Gastrocnemius medialis (tissue), 4 donors: ENCODE measurements at places on chromosomes 4 and X.
A peak's percentile ranks its signal among the peaks of the same experiment; 100 is the strongest.

- no peak for DNase-seq
These were observed 37.3 kb downstream of the ARHGAP6 start for GRCh38 chrX:11628399-11628798.

DNA sequence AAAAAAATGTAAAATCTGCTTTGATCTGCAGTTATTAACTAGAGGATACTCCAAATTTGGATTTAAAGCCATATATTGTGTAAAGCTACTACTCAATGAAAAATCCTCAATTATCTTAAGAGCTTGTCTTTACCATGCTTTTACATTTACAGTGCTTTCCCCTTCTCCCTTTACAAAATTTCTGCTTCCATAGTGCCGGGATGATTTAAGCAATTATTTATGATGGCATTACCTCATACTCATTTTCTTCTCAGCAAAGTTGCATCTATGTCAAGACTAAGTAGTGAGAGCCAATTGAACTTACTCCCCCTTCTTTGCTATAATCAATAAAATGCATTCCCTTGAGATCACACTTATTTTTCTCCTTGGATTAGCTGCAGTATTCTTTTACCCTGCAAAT lies 505.4 kb upstream of the AGA start:
- DNase-seq, result no peak

DNA sequence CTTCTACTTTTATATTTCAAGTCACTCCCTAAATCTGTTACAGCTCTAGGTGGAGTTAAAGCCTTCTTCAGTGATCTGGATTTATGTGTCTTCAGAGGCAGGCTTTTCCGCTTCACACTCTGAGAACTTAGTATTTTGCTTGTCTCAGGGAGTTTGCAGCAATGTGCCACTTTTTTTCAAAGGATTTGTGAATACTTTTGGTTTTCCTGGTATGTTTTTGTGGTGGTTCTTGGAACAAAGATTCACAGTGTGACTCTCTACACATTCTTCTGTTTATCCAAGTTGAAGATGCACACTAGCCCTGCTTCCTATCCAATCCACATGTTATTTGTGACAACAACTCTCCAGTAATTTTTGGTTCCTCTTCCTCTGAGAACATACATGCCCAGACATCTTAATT lies 1253.7 kb downstream of the TECRL start:
- no peak for DNase-seq

DNA sequence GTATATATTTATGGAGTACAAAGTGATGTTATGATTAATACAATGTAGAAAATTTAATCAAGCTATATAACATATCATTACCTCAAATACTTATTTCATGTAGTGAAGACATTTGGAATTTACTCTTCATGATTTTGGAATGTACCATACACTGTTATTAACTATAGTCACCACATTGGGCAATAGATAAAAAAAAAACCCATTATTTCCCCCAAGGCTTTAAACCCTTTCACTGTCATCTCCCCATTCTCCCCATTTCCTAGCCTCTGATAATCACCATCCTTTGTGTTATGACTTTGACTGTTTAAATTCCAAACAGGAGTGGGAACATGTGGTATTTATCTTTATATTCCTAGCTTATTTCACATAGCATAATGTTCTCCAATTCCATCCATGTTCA lies 2189.1 kb upstream of the AGA start:
- no peak for DNase-seq

- DNase-seq, result no peak
These were observed 35.7 kb upstream of the PDE5A start for GRCh38 chr4:119664168-119664907.

DNA sequence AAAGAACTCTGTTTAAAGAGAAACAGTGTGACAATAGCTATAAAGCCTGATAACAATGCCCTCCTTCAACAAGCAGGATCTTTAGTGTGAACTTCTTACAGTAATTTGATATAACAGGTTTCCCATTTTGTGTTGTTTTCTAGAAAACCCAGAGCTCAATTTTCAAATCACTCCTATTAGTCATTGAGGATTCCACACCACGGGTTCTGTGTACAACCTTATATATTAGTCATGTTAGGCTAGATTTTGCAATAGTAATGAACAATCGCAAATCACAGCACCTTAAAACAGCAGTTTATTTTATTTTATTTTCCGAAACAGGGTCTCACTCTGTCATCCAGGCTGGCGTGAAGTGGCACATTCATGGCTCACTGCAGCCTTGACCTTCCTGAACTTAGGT lies 1020.9 kb upstream of the INTU start:
- no peak for DNase-seq

DNA sequence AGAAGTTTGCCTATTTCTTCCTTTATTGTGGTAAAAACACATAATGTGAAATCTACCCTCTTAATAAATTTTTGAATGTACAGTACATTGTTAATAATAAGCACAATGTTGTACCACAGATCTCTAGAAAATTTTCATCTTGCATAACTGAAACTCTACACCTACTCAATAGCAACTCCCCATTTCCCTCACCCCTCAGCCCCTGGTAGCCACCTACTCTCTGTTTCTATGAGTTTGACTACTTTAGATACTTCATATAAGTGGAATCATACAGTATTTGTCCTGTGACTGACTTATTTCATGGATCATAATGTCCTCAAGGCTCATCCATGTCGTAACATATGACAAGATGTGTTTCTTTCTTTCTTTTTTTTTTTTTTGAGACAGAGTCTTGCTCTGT lies 446.4 kb downstream of the RPA4 start:
- DNase-seq, result no peak

GRCh38 chr4:104334410-104334809 lies 160.3 kb downstream of the CXXC4 start:
- DNase-seq, result no peak

GRCh38 chrX:20063716-20064351 lies 52.9 kb downstream of the MAP7D2 start:
- no peak for DNase-seq

DNA sequence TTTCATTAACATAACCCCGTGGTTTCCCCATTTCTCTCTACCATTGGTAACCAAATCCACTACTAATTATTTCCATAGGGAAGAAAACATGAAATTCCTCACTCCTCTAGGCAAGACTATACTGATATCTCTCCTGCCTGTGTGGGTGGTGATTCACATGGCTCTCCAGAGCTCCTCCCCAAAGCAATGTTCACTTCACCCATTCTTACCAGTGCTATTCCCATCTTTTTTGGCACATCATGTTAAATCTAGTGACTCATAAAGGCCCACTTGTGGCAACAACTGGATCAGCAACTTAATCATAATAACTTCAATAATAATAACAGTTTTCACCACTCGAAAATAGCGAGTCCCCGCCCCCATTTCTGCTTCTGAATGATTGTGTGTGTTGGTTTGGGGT lies 6.1 kb upstream of the HCCS start:
- DNase-seq, result no peak

DNA sequence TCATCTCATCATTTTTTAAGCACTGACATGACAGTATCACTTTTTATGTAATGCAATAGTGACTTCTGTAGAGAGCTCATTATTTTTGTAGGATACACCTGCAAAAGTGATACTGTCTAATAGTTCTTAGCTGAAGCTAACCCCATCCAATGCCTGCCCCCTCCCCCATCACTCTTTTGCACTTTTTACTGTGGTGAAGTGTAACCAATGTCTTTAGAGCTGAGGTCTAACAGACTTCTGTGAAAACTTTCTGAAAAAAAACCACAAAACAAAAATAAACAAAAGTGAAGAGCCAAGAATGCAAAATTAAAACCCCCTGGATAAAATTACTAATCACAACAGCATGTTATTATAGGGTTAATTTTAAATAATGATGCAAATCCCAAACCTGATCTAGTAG lies 301.1 kb downstream of the ANK2 start:
- DNase-seq, result no peak

GRCh38 chr4:37666625-37667071 lies 19.5 kb downstream of the RELL1 start:
- peak; percentile 75 for DNase-seq

DNA sequence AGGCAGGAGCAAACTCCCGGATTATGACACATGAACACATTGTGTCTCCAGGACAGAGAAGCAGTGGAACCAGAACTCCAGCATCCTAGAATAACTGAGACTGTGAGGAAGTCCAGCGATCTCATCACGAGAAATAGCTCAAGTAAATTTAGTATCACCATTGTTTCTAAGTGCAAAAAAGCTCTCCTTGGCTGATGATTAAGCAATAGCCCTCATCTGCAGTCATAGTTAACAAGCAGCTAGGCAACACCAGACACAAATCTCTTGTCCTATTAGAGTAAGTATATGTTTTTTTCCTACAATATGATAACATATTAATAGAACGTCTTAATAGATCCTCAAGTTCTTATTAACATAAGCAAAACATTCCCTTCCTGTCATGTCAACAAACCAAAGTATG lies 2.4 kb upstream of the CFAP299 start:
- DNase-seq, result no peak

- no peak for DNase-seq
These were observed 1087.4 kb upstream of the SLIT2 start for GRCh38 chr4:19164334-19164733.

- no peak for DNase-seq
These were observed 75.0 kb downstream of the PTTG2 start for GRCh38 chr4:38034986-38035882.

- DNase-seq, result no peak
These were observed 27.2 kb upstream of the SLC34A2 start for GRCh38 chr4:25628451-25628850.

- DNase-seq, result peak; percentile 28
These were observed 71.0 kb downstream of the PJA1 start for GRCh38 chrX:69093960-69094871.

DNA sequence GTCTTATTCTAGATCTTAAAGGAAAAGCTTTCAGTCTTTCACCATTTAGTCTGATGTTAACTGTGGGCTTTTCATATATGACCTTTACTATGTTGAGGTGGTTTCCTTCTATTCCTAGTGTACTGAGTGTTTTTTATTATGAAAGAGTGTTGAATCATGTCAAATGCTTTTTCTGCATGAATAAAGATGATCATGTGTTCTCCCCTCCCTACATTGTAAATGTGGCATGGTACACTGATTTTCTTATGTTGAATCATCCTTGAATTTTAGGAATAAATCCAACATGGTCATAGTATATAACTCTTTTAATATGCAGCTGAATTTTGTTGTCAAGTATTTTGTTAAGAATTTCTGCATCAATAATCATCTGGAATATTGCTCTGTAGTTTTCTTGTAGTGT lies 4.3 kb downstream of the CLGN start:
- no peak for DNase-seq

GRCh38 chrX:129823115-129823514 lies 20.6 kb downstream of the ZDHHC9 start:
- DNase-seq, result no peak
